HFFc6 (cell line): ENCODE measurements at places on chromosomes 6 and 20. TPM values are rescaled to one million over a fixed set of nuclear protein-coding genes. Genes with fewer than 3 reads are reported as not detected.
A peak's percentile ranks its signal among the peaks of the same experiment; 100 is the strongest.

DNA sequence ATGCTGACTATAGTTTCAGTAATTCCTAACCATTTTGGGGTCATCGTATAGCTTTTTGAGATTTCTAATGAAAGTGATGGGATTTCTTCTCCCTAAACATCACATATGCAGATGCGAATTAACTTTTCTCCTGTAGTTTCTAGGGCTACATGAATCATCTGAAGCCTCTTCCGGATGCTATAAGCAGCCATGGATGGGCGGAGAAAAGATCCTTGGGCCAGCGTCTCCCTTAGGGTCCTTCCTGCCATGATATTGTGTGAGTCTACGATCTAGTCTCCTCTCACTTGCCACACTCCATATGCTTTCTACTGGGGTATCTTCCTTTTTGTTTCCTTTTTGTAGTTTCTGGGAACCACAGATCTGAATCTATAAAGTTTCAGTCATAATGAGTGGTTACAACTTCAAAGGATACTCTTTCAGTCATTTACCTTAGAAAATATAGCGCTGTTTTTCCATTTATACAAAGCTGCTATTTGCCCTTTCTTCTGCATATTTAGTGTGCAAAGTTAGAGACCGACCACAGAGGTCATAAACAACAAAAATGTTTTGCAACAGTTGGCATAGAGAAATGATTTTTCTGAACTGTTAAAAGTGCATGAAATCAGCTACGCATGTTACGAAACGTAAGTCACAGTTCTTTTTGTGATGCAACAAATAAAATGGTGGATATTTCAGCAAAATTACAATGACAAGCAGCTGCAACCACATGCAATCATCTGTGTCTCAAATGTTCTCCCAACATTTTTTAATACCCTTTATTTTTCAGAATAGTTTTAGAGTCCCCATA lies 396.2 kb upstream of the SLC35B3 start:
- DNase-seq: no peak

- DNase-seq: no peak
These were observed 63.3 kb upstream of the SLC2A12 start for GRCh38 chr6:134115715-134116074.

GRCh38 chr6:32109114-32109764 lies at the start of gene TNXB:
TNXB (minus strand) TSS chr6:32109338; CDS start chr6:32098198, 11,140 bp downstream.
- DNase-seq: no peak

Gene PDYN
- total RNA-seq: not detected in 3 replicates

Gene FNDC11
- total RNA-seq: not detected in 3 replicates

GRCh38 chr6:129239825-129240491 lies 357.0 kb downstream of the LAMA2 start:
- no peak for DNase-seq

DNA sequence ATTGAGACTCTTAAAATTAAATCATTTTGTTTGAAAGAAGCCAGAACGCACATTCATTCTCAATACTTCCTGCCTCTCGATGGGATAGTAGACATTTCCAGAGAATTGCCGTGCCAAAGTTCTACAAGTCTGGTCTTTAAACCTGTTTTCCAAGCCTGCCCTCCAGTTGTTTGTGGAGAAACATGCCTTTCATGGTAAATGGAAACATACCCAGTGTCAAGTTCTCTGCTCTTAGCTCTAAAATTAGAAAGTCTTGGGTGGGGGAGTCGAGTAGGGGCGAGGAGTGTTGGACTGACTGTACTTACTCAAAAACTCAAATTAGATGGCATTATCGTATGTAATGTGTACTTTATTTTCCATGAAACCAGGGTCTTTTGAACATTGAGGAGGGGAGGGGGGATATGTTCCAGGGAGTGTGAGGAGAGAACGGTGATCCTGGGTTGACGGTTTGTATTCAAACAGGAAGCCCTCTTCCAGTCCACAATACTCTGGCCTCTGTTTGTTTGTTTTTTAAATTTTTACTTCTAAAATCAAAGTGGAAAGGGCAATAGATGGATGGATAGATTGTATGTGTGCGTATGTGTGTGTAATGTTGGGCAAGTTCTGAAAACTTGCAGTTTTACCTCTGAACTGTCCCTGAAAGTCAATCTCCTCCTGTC lies 106.8 kb upstream of the ARMC2 start:
- no peak for DNase-seq

GRCh38 chr6:44667668-44668390 lies 280.3 kb downstream of the CDC5L start:
- DNase-seq: no peak

- no peak for DNase-seq
These were observed 90.0 kb downstream of the PRND start for GRCh38 chr20:4811661-4812181.

DNA sequence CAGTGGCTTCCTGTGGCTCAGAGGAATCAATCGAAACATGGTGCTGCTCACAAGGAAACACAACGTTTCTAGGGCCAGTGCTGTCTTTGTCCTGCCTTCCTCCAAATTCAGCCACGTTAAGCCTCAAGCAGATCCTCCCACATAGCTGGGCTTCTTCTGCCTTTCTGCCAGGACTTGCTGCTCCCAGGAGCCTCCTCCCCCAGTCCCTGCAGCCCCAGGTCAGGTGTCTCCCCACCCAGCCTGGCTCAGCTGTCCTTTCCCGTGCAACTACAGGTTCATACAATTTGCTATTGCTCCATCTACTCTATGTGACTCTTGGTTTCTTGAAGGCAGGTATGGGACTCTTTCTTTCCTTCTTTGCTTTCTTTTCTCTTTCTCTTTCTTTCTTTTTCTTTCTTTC lies 215.3 kb upstream of the RNF24 start:
- no peak for DNase-seq

Gene MYLK2
- 0.12 TPM in 2 of 3 replicates, not detected in the other for total RNA-seq

GRCh38 chr6:157119502-157120027 lies 203.8 kb downstream of the TMEM242 start:
- DNase-seq: no peak

- DNase-seq: peak; percentile 5
These were observed 8.0 kb downstream of the DNPH1 start for GRCh38 chr6:43221046-43221972.

- no peak for DNase-seq
These were observed 11.5 kb downstream of the DLGAP4 start for GRCh38 chr20:36317675-36318074.

DNA sequence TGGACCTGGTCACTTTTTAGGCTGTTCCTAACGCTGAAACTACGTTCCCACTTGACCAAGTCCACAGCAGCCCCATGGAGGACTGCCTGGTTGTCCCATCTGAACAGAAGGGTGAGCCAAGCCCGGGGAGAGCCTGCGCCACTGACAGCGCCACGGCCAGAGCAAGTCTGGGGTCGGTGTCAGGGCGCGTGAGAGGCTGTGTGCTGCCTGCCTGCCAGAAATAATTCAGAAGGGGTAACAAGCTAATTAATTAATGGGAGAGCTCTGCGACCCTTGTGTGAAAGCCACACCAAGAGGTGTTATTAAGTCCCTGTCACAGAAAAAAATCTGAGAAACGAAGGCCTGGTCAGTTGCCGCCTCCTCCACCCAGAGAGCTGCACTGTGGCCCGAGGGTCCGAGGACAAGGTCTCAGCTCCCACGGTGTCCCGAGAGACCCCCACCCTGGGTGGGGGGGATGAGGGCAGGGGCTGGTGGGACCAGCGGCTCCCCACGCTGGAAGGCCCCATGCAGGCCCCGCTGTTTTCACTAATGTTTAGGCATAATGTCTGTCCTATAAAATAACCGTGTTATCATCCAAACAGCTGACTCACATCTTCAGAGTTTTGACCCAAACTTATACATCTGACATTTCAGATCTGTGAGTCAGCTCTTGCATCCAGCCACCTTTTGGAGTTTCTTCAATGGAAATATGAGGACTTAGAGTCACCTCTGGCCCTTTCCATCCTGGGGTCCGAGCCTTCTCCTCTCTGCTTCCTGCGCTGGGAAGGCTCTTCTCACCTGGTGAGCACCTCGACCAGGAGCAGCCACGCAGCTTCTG lies 58.5 kb downstream of the DLL1 start:
- peak; percentile 6 for DNase-seq

Gene CRISP3
- total RNA-seq: not detected in 3 replicates

Gene SLC22A2
- total RNA-seq: not detected in 3 replicates

DNA sequence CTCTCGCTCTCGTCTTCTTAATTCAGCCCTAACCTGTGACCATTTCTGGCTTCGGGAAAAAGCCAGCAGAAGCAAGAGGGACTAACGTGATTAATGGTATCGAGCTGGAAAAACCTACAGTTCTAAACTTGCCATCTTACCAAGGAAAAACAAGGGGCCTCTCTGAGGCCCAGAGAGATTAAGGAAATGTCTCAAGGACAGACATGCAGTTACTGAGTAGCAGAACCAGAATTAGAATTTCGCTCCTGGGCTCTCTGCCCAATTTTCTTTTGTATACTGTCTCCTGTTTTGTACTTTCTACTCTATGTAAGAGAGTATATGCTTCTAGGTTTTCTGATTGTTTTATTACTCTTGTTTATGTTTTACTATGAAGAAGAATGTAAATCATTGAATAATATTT lies 67.8 kb upstream of the LTV1 start:
- no peak for DNase-seq

DNA sequence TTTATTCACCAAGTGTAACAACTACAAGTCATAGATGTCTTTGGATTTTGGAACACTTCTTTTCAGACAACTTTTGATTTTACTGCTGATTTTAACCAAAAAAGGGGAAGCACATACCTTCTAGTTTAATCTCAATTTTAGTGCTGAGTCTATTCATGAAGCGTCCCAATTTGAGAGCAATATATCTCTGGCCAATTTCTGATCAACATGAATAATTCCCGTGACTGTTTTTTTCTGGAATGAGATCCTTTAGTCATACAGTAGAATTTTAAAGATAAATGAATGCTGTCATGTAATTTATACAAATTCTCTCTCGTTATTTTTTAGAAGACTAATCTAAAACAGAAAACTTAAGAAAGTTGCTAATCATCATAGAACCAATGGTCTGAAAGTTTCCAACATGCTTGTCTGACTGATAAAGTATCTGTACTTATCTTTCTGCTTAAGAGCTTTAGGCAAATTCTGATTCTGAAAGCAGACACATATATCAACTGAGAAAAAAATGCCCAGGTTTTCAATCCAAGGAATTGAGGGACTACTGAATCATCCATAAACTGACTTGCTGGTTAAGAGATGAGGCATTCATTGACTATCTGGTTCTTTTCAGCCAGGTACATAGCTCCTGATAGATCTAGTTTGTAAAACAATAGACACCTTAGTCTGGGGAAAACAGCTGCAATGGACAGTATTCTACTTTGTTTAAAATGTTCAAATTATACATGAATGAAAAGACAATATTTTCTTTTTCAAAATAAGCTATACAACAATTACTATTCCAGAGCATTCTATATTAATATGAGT lies 657.5 kb downstream of the RFPL4B start:
- no peak for DNase-seq

DNA sequence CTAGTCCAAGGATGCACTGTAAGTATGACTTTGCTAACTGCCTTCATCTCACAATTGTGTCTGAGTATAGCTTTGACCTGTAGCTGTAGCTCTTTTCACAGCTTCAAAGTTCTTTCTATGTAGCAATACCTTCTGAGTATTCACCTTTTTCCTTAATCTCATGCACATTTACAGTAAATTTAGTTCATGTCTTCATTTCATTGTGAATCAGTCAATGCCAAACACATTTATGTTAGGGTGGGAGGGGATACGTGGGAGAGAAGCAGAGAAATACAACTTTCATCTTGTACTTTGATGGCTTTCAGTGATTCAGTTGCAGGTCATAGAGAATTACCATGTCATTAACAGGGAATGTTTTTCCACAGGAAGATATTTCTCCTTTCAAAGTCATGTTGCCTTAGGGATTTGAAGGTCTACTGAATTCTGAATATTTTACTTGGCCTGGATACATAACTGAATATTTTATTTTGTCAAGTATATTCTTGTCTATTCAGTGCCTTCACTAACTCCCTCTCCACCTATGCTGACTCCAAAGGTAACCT lies 119.2 kb downstream of the TINAG start:
- DNase-seq: no peak

Gene ANKRD66
- total RNA-seq: not detected in 3 replicates

GRCh38 chr6:155291291-155291690 lies 23.0 kb downstream of the TFB1M start:
- no peak for DNase-seq

- DNase-seq: no peak
These were observed 10.9 kb downstream of the BANF2 start for GRCh38 chr20:17710379-17711266.

- DNase-seq: peak; percentile 49
These were observed 79.7 kb downstream of the SMLR1 start for GRCh38 chr6:130906736-130907381.

Gene PRSS16
- total RNA-seq: not detected in 2 replicates

Gene NOX3
- not detected in 3 replicates for total RNA-seq

Gene CD24
- total RNA-seq: not detected in 3 replicates

DNA sequence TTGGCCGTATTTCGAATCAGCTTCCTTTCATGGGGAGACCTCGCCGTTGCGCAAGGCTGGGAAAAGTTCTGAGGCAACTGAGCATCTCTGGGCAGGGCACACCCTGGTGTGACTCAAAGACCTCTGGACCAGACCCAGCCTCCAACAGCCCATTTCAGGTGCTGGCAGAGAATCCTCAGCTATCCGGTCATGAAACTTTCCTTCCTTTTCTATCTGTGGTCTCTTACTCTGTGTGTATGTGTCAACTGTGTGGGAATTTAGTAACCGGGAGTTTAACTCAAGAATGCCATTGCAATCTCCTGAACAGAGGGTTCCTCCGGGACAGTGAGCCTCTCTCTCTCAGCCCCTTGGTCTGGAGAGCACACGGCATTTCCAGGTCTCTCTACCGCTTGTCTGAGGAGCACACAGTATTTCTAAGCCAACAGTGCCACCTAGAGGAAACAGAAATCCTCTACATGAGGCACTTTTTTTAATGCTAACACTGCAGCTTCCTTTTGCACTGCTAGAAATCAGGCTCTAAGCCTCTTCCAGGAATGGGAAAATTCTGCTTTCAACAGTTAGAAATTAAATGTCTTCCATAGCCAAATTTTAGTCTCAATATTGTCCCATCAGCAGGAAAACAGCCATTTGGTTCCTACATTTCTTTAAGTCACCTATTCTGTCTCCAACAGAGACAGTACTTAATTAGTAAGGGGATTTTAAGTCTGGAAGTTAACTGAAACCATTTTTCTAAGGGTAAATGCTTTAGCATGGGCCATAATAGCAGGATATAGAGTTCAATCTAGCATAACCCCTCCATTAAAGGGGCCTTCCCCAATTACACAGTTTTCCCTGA lies 32.7 kb downstream of the PLN start:
- peak; percentile 73 for DNase-seq
